Stimulated activated CD8-positive, alpha-beta memory T cell treated with anti-CD3 and anti-CD28 coated beads, Interleukin-2, amount 100 ng/mL, for 1 hour (primary cell): ENCODE measurements at places on chromosomes 4 and X.

- no peak for DNase-seq
These were observed 1012.1 kb downstream of the RAB28 start for GRCh38 chr4:12472087-12472486.

DNA sequence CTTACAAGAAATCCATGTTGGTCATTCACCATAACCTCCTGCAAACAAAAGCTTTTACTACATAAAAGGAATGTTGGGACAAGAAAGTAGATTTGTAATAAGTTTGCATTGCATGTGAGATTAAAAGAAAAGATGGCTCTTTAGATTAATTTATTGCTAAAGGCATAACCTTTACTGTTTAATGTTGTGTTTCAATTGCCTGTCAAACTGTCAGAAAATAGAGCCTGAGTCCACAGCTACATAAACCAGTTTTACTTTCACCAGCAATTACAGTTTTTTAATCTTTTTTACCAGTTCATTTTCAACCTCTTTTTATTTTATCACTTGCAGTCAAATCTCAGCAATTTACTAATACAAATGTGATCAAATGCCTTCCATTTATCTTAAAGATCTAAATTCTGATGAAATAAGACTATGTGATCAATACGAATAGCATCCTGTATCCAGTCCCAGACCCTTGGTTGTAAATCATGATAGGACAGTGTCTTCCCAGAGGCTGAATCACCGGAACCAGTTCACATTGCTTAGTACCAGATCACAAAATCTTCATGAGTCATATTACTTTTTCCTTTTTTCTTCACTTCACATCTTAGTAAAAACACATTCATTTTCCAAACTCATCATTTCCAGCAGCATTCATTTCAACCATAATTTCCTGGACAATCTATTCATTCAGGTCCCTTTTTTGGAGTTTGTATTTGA lies 95.4 kb upstream of the FRG1 start:
- DNase-seq: no peak

DNA sequence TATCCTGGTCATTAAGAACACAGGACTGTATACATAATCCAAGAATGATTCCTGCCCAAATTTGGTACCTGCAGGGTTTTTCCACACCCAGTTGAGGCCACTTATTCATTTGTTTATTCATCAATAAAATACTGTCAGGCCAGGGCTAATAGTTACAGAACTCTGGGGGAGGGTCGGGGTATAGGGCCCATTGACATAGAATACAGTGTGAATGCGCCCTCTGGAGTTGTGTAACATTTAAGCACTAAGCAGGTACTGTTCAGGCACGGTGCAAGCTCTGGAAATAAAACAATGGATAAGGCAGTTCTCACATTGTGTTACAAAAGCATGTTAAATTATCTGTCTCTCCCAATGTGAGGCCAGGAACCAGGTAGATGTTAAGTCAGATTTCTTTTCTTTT lies 30.8 kb upstream of the LRBA start:
- DNase-seq: no peak

DNA sequence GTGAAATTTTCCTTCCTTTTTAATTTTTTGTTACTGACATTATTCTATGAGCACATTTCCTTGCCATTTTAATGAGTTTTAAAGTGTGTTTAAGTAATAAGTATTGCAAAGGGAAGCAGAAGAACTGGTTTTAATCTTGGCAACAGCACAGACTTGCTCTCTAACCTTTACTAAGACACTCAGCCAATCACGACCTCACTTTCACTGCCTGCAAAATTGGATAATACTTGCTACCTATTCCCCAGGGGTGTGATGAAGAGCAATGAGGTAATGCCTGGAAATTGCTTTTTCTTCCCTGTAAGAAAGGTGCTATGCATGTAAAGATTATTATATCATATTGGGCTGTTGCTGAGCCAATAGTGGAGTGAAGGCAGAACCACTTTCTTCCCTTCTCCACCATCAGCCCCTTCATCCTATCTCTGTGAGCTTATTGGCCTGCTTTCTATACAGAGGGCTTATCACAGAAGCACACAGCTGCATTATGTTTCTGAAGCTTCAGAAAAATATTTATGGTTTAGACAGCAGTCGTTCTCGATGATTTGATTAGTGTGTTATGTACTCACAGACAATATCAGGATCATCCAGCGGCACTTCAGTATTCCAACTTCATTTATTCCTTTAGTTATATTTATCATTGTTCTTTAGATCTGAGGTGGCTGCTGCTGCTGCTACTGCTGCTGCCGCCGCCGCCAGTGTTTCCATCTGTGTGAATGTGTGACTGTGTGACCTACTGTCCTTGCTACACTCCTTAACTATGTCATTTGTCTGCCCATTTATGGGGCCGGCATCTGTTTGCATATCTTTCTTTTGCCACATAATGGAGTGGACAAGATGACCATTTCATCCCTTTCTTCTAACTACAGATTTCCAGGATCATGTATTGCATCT lies 255.1 kb downstream of the C4orf33 start:
- DNase-seq: no peak

- DNase-seq: no peak
These were observed 23.0 kb downstream of the ZNF721 start for GRCh38 chr4:475962-476361.

DNA sequence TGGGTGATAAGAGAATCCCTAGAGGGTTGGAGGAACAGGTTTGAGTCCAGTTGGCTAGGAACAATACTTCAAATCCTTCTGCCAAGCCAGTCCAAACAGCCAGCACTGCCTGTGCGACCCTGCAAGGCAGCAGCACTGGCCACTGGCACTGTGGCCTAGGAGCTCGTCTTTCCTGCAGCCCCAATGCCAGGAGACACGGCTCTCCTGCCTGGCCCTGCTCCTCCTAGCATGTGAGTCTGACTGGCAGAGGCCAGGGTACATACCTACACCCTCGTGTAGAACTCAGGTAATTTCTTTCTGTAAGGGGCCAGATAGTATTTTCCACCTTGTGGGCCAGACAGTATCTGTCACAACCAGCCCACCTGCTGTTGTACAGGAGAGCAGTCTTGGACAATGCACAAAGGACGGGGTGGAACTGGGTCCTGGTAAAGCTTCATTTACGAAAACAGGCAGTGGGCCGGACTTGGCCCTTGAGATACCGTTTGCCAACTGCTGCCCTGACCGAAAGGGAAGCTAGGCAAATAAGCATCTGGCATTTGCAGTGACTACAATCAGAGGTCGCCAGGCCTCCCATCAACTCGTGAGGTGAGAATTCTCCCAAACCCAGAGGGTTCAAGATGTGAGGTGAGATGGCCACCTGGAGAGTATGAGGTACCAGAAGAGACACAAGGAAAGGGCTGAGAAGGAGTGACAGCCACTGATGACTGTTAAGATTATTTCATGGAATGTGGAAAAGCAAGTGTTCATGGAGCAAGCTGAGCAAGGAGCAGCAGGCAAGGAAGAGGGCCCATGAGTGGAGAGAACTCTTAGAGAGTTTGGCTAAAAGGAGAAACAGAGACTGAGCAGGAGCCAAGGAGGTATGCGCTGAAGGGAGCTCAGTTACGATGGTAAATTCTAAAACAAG lies 29.8 kb upstream of the IRAK1 start:
- DNase-seq: no peak

- no peak for DNase-seq
These were observed 568 bp upstream of the CASP6 start for GRCh38 chr4:109703664-109704361.

GRCh38 chr4:38572793-38573192 lies 91.2 kb upstream of the KLF3 start:
- DNase-seq: no peak

DNA sequence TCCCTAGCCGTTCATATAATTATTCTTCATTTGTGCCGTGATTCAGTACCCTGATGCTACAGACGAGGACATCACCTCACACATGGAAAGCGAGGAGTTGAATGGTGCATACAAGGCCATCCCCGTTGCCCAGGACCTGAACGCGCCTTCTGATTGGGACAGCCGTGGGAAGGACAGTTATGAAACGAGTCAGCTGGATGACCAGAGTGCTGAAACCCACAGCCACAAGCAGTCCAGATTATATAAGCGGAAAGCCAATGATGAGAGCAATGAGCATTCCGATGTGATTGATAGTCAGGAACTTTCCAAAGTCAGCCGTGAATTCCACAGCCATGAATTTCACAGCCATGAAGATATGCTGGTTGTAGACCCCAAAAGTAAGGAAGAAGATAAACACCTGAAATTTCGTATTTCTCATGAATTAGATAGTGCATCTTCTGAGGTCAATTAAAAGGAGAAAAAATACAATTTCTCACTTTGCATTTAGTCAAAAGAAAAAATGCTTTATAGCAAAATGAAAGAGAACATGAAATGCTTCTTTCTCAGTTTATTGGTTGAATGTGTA lies 7.0 kb downstream of the SPP1 start:
- DNase-seq: no peak
